Right atrium auricular region (tissue), 2 donors: ENCODE measurements at places on chromosomes 12 and 14. TPM values are rescaled to one million over a fixed set of nuclear protein-coding genes. Genes with fewer than 3 reads are reported as not detected.

GRCh38 chr14:105250986-105251385 lies 2.7 kb downstream of the BTBD6 start:
- DNase-seq: no peak
- no peak overlapping the region for H3K27ac ChIP-seq
- peaks cover 30% of the 10 kb centered on the region for H3K36me3 ChIP-seq

GRCh38 chr14:96126339-96126782 lies 78.3 kb upstream of the BDKRB2 start:
- no peaks in the 10 kb centered on the region for H3K27me3 ChIP-seq
- H3K4me1 ChIP-seq: no peaks in the 10 kb centered on the region
- H3K4me3 ChIP-seq: no peak overlapping the region
- no peak overlapping the region for H3K27ac ChIP-seq

- no peaks in the 10 kb centered on the region for H3K4me1 ChIP-seq
- no peak overlapping the region for H3K27ac ChIP-seq
- H3K36me3 ChIP-seq: peaks cover 16% of the 10 kb centered on the region
- no peak for DNase-seq
- H3K4me3 ChIP-seq: no peak overlapping the region
Measured at GRCh38 chr14:39319381-39319780, 85.7 kb downstream of the MIA2 start.

The SLC10A1 gene
- total RNA-seq: not detected

DNA sequence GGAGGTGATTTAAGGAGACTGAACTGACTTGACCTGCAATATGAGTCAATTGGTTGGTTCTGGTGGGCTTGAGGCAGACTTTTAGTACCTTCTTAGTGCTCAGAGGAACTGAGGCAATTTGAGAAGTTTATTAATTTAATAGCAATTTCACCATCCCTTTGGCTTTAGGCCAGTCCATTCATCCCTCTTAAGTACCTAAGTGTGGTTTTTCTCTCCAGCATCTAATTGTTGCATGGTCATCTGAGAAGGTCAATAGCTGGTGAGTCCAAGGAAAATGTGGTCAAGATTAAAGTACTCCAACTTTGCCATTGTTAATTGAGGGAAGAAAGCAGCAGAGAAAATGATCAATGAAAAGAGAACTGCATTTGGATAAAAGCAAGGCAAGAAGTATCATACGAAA lies 115.4 kb upstream of the DYRK2 start:
- H3K4me1 ChIP-seq: no peaks in the 10 kb centered on the region
- H3K27me3 ChIP-seq: no peaks in the 10 kb centered on the region
- no peaks in the 10 kb centered on the region for H3K36me3 ChIP-seq
- DNase-seq: no peak
- no peak overlapping the region for H3K27ac ChIP-seq
